ENCODE measurements at places on chromosomes 3 and 15.

- DNase-seq = no peak
These were observed 48.4 kb upstream of the KY start for GRCh38 chr3:134699141-134699711.

GRCh38 chr3:66276705-66277274 lies 56.0 kb downstream of the SLC25A26 start:
- DNase-seq = peak; percentile 39

GRCh38 chr3:141390747-141391146 lies 22.4 kb downstream of the ZBTB38 start:
- DNase-seq = no peak

GRCh38 chr15:99692825-99693224 lies 40.4 kb downstream of the LYSMD4 start:
- no peak for DNase-seq

DNA sequence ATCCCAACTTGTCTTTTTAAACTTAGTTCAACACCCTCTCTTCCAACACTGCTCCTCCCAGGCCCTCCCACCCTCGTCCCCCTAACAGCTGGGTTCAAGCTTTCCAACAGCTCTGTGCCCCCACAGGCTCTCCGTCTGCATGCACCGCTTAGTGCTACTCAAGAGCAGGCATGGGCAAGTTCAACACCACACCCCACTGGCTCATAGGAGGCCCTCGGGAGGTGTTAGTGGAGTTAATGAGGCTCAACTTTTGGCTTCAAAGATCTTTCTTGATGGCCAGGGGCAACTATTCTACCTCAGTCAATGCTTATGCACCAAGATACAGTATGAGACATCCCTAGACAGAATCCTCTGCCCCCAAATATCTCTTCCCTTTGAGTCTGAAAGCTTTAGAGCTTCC lies 114.4 kb downstream of the ANP32A start:
- no peak for DNase-seq

- no peak for DNase-seq
These were observed 57.6 kb upstream of the FGD5 start for GRCh38 chr3:14761121-14761672.

DNA sequence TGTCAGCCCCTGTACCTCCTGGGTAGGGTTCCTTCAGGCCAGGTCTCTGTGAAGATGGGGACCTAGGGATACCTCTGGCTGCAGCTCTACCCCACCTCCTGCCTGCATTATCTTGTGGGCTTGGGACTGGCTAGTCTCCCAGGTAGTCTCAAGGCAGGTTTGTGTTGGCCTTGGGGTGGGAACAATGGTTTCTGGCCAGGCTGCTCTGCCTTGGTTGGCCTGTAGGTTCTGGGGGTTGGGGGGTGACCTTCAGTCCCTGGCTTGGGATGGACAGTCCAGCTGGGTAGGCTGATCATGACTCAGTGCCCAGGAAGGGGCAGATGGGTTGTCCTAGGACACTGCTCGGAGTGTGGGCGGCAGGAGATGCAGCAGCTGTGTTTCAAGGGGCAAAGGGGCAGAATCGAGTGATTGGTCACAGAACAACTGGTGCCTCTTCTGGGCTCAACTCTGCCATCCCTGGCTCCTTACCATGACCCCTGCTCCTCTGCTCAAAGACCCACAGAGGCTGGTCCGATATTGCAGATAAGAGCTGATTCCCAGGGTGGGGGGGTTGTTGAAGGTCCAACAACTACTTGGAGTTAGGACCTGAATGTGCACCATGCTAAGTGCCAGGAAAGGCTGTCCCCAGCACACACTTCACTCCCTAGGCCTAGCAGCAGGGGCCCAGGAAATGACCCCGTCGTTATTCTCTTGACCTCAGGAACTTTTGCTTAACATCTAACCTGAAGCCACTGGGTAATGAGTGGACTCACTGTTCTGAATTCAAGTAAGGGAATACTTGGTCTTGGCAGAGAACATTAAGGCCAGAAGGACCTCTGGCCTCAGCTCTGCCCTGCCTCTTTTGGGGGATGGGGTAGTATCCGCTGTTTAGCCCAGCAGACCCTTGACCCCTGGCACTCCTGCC lies 18.1 kb upstream of the BSN start:
- DNase-seq = no peak

GRCh38 chr3:119427669-119428068 lies 35.7 kb downstream of the TMEM39A start:
- DNase-seq = no peak

GRCh38 chr15:25734680-25735355 lies 128.3 kb downstream of the ATP10A start:
- no peak for DNase-seq

DNA sequence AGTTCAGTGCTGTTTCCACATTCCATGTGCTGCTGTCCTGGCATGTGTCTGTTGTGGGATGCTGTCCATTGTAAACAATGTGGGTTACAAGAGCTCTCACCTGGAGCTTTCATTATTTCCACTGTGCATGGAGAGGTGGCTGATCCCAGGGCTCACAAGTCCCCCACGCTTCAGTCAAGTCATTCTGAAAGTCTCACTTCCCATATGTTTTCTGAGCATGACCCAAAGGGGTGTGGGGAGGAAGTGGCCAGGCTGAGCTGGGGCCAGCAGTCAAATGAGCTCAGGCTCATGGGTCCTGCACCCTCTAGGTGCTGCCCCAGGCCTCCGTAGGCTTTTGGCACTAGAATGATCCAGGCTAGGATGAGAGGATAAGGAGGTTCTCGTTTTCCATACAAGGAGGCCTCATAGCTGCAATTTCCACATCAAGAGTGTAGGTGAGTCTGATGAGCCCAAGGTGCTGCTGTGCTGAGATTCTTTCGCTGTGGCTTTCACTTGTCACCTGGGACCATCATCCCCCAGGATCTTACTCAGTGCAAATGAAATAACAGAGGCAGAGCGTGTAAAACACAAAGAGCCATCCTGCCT lies 22.0 kb downstream of the STARD5 start:
- DNase-seq = peak; percentile 24

DNA sequence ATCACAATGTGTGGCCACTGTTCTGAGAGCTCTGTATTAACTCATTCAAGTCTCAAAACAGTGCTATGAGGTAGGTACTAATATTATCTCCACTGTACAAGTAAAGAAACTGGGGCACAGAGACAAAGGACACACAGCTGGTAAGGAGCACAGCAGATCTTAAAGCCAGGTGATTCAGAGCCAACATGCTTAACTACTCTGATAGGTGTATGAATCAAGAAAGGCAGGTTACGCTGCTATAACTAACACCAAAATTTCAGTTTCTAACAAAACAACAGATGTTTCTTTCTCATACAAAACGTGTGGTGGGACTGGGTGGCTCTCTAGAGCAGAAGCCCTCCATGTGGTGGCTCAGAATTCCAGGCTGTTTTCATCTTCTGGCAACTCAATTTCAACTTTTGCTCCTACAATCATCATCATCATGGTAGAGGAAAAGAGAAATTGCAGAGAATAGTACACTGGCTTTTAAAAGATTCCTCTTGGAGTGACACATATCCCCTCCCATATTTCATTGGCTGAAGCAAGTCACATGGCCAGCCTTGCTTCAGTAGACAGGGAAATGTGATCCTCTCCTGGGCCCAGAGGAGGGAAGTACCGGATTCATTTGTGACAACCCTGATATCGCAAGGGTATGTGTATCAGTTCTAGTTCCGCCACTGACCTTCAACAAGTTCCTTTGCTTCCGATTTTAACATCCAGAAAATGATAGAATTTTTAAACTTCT lies 126.2 kb upstream of the PTX3 start:
- DNase-seq = no peak

- DNase-seq = no peak
These were observed 10.7 kb downstream of the DHX30 start for GRCh38 chr3:47813551-47814177.

GRCh38 chr15:68994149-68994548 lies 20.3 kb upstream of the NOX5 start:
- no peak for DNase-seq

DNA sequence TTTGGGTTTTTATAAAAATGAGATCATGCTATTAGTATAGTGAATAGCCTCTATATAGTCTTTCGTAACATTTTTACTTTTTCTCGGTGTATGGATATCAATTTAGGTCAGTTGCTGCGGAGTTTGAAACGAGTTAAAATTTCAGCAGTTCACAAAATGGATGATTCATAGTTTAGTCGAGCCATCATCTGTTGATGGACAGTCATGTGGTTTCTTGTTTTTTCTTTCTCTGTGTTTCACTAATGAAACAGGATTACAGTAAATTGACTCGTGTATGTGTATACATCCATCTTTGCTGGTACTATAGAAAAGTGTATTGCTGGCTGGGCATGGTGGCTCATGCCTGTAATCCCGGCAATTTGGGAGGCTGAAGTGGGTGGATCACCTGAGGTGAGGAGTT lies 106.8 kb downstream of the IGF1R start:
- DNase-seq = no peak

DNA sequence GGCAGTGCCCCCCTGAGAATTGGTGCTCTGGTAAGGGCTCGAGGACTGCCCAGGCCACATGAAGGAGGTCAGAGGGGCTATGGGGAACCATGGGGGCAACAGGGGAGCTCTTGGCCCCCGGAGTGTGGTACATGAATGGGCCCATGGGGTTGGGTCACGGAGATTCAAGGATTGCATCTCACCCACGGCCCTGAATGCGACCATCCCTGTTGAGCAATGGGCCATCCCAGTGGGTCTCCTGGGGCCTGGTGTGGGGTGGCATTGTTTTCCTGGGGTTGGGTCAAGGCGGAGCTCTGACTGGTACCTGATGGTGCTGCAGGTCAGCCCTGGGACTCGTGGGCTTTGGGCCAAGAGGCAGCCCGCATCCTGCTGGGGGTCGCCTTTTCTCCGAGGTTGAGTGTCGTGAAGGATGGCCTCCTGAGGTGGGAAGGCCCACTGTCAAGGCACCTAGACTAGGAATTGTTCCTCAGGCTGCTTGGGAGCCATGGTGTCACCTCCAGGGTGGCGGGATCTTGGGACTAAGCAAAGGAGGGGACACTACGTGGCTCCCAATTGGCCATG lies 198.3 kb downstream of the UBE3A start:
- no peak for DNase-seq

- DNase-seq = no peak
These were observed 718.7 kb upstream of the SGO1 start for GRCh38 chr3:20904671-20905070.

DNA sequence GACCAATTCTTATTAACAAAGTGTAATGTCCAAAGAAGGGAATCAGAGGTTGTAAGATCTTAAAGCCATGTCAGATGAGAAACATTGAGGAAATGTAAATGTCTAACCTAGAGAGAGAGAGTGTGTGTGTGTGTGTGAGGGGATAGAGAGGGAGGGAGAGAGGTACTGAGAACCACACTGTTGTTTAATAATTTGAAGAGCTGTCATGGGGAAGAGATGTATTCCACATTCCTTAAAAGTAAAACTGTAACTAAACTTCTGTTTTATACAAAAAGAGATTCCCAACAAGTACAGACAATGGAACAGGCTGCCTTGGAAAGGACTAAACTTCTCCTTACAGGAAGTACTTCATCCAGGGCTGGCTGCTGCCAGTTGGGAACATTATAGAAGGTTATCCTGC lies 68.9 kb upstream of the BOC start:
- DNase-seq = no peak

DNA sequence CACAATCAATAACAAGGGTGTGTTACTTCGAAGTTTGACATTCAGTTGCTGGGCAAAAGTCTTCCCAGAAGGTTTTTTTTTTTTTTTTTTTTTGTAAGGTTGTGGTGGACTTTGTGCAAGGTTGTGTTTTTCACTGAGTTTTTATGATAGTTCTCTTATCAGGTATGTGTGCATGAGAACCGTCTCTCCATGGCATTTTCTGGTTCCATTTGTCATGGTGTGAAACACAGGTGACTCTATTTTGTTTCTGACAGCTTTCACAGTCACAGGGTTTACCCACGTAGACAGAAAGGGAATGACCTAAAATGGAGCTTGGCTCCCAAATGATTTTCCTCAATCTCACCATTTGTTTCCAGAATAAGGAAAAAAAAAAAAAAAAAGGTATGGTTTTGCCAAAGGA lies 1377.2 kb upstream of the CADM2 start:
- no peak for DNase-seq

- no peak for DNase-seq
These were observed 88.3 kb upstream of the CLSTN2 start for GRCh38 chr3:139846729-139847128.

DNA sequence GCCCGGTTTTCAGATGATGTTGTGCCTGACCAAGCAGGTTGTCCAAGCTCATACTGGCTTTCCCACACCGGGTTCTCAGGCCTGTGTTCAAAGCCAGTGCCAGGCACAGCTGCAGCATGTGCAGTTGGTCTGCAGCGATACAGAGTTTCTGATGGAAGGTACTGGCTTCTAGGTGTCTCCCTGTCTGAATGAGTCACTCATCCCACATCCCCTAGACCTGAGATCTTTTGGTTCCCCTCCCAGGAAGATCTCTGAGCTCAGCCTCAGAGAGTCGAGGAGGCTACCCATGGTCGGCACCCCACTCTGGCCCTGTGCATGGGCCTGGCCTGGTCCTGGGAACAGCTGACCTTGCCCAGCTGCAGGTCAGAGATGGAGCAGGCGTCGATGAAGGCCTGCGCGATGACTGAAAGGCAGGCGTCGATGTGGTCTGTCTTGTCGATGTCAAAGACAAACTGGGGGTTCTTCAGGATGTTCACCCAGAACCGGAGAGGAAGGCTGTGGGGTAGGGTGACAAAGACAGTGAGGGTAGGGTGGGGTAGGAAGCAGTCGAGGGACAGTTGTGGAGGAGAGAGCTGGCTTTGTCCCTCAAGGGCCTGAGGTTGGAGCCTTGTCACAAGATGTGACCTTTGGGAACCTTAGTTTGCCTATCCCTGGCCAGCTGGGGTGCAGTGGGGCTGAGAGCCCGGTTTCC lies 15.3 kb downstream of the H1-8 start:
- DNase-seq = no peak

GRCh38 chr3:141385406-141386125 lies 17.3 kb downstream of the ZBTB38 start:
- no peak for DNase-seq

DNA sequence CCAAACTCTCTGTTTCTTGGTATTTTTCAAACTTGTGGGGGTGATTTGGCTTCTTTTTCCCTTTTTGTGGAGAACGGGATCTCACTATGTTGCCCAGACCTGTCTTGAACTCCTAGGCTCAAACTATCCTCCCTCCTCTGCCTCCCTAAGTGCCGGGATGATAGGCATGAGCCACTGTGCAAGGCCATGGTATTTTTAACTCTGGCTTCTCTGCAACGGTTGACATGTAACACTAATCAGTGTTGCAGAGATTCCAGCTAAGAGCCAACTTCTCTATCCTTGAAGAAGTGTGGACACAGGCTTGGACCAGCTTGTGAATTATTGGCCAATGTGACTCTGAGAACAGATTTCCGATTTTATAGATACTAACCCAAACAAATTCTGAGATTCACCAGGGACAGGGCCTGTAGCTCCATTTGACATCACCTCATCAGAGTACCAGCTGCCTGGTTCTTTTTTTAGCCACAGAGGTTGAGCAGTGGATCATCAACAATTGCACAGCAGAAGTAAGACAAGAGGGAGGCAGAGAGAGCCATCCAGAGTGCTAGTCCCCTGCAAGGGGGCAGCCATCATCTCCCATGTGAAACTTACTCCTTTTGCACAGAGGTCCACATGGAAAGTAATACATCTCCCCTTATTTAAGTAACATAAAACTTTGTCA lies 98.1 kb upstream of the SYNPR start:
- DNase-seq = no peak

GRCh38 chr3:190666821-190667220 lies 152.9 kb downstream of the IL1RAP start:
- no peak for DNase-seq

- DNase-seq = no peak
These were observed 155.2 kb upstream of the UBE2E1 start for GRCh38 chr3:23650371-23651140.
